ENCODE measurements at places on chromosomes 3 and 15.

GRCh38 chr3:174325834-174326700 lies 533.1 kb upstream of the NAALADL2 start:
- no peak for DNase-seq

- DNase-seq = no peak
Observed at GRCh38 chr3:32612547-32612946, 41.9 kb upstream of the DYNC1LI1 start.

DNA sequence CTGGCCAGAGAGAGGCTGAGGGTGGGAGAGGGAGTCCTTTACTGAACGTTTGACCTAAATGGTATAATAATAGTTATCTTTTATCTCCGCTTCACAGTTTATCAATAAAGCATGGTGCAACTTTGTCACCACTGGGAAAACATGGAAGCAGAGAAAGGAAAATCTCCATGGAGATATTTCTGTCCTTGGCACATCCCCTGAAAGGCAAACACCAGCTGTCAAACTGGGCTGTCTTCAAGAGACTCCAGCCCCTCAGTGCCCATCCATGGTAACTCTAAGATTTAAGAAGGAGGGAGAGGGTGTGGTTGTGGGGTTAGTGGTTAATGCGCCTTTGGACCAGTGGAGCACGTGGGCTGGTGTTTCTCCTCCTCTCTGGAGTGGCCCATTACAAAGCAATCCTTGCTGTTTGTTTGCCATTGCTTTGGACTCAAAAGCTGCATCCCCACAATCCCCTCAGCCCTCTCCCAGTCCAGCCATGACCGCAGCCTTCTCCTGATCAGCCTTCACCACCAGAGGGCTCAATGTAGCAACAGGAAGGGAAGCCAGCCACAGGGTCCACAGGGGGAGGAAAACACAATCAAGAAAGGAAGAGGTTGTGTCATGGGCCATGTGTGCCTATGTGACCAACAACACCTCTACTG lies 38.2 kb upstream of the FAM174B start:
- no peak for DNase-seq

DNA sequence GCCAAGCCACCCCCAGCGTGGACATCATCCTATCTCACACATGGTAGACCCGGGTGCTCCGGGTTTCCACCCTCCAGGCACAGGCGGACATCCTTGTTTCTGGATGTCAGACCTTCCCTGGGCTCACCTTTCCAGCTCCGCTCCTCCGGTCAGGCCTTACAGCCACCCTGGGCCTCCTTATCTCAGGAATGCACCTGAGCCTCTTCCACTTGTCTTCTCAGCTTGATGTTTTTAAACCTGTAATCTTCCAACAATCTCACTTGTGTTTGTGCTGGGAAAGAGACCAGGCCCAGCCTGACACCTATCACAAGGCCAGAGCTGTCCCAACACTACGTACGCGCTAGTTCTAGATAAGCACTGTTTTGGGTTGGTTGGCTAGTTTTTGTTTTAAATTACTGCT lies 53.9 kb downstream of the NIPA2 start:
- no peak for DNase-seq

GRCh38 chr3:60610441-60611112 lies 640.7 kb downstream of the FHIT start:
- DNase-seq = no peak

- no peak for DNase-seq
Observed at GRCh38 chr15:88882785-88883184, 12.6 kb downstream of the HAPLN3 start.

GRCh38 chr3:66441129-66441528 lies 59.7 kb downstream of the LRIG1 start:
- no peak for DNase-seq

GRCh38 chr3:167777356-167777755 lies 41.8 kb downstream of the SERPINI1 start:
- no peak for DNase-seq
